ENCODE measurements at places on chromosomes 2 and 18.

- DNase-seq, result no peak
These were observed 21.1 kb downstream of the KIF5C start for GRCh38 chr2:148896136-148896535.

- no peak for DNase-seq
These were observed 78.9 kb upstream of the STON1 start for GRCh38 chr2:48450936-48451602.

GRCh38 chr2:172484253-172484652 is 56.9 kb downstream of the ITGA6 start:
- no peak for DNase-seq

- no peak for DNase-seq
These were observed at the start of gene LIMS2 for GRCh38 chr2:127675331-127676261. Gene LIMS2, minus strand, starts transcription at chr2:127675530. Its CDS starts 506 bp downstream, at chr2:127675024.

GRCh38 chr2:97998431-97999005 is 2.8 kb upstream of the TMEM131 start:
- DNase-seq, result no peak

DNA sequence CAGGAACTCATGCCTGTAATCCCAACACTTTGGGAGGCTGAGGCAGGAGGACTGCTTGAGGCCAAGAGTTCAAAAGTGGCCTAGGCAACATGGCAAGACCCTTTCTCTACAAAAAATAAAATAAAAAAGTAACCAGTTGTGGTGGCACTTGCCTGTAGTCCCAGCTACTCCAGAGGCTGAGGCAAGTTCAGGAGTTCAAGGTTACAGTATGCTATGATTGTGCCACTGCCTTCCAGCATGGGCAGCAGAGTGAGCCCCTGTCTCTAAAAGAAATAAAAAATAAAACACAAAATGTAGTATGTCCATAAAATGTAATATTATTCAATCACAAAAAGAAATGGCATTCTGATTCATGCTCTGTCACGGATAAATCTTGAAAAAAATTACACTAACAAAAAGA is 11.9 kb downstream of the INO80C start:
- DNase-seq, result no peak

DNA sequence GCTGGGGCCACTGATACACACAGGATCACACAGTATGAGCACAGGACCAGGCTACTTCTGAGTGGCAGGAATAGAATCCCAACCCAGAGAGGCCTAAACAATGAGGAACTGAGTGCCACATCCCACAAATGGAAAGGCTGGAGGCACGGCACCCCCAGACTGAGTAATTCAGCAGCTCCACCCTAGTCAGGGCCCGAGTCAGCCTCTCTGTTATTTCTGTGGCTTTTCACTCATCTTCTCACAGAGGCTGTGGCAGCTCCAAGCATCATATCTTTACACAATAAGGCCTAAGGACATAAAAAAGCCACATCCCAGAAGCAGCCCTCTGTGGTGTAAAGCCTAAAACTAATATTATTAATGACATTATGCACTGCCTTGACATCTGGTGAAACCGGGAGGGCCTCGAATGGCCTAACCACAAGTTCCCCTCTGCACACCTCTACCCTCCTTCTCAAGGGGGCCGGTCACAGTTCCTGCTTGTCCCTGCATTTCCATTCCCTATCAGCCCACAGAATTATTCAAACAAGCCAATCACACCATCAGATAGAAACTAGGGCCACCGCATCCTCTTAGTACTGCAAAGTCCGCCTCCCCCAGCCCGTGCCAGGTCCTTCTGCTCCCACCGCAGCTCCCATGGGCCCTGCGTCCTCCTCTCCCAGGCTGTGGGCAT is 12.5 kb upstream of the MAL start:
- DNase-seq, result no peak

- no peak for DNase-seq
These were observed 590.2 kb downstream of the EPHA4 start for GRCh38 chr2:220981926-220982325.

DNA sequence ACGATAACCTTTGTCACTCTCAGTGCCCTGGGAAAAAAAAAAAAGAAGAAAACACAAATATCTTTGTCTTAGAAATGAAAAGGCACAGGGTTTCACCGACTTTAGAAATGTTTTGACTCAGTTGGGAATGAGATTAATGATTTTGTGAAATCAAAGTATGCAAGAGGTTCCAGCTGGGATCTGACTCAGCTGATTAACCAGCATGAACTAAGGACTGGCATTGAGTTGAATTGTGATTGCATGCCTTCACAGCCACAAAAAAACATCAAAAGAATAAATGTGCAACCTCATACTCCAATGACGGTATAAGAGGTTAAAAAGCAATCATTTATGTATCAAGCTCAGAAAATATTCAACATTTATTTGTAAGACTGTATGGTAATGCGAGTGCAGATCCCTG is 566.6 kb upstream of the DSEL start:
- DNase-seq, result no peak

GRCh38 chr18:72555968-72556367 is 11.8 kb upstream of the CBLN2 start:
- DNase-seq, result no peak

DNA sequence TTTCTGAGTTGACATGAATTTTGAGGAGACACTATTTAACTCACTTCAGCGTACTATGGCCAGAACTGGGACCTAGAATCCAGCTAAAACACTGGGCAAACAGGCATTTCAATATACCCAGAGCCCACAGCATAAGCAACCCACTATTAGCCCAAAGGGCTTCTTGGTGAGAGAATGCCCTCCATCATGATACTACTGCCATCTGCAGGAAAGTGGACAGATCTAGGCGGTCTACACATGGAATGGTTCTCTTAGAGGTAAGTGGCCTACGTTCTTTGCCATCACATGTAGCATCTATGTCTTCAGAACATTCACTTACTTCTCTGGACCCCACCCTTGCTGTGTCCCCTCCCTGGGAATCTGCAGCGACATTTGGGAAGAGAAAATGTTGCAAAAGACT is 181.3 kb upstream of the LINC00305 start:
- no peak for DNase-seq

DNA sequence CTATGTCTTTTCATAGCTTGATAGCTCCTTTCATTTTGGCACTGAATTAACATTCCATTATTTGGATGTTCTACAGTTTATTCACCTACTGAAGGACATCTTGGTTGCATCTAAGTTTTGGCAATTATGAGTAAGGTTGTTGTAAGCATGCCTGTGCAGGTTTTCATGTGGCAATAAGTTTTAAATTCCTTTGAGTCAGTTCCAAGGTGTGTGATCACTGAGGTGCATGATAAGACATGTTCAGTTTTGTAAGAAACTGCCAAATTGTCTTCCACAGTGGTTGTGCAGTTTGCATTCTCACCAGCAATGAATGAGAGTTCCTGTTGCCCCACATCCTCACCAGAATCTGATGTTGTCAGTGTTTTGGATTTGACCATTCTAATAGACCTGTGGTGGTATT is 24.2 kb downstream of the XDH start:
- DNase-seq, result no peak

- DNase-seq, result no peak
These were observed 192.0 kb downstream of the CDH7 start for GRCh38 chr18:65942854-65943253.
